SHP77 (cell line): ENCODE measurements at places on chromosomes 3 and 15.

DNA sequence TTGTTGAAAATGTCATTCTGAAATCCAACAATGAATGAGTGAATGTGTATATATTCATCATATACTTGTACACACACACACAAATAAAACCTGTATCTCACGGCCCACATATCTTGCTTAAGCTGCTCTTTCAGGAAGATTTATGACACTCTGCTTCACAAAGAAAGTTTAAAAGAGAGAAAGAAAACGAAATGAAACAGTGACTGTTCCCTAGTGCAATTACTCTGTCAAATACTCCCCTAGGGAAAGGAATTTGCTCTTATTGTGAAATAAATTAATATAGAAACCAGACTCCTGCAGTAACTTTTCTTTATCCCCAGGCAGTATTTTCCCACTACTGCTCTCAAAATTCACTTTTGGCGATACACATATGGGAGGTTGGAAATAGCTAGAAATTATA, 329.1 kb downstream of the VPS13C start:
- no peak for DNase-seq

- no peak for DNase-seq
These were observed 550.5 kb upstream of the AGTR1 start for GRCh38 chr3:148146947-148147826.

DNA sequence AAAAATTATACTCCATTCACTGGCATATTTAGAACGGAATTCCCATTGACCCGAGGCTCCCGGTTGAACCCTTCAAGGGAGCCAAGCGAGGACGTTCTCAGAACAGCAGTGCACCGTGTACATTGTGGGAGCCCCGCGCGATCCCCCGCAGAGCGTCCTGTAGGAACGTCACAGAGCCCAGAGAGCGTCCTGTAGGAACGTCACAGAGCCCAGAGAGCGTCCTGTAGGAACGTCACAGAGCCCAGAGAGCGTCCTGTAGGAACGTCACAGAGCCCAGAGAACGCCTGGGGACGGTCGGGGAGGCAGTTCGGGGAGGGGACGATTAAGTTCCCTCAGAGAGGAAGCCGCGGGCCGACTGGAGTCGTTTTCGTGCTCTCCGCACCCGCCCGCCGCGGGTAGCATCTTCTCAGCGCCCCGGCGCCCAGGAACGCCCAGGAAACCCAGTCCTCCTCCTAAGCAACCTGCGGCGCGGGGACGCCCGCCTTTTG, 506 bp upstream of the ATP1B3 start:
- DNase-seq: peak; percentile 38

DNA sequence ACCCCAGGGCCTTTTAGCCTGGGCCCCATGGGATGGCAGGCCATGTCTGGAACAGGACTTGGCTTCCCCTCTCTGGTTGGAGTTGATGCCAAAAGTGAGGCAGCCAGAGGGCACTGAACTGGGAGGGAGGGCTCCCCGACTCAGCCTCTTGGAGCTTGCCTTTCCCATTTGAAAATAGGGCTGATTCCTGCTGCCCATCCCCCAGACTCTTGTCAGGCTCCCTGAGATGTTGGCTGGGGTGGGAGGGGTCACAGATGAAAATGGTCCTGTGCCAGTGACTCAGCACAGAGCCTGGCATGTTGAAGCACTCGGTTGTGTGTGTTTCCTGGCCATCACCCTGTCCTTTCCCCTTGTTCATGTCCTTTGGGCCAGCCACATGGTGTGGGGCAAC, 6.6 kb downstream of the PPCDC start:
- DNase-seq: no peak

DNA sequence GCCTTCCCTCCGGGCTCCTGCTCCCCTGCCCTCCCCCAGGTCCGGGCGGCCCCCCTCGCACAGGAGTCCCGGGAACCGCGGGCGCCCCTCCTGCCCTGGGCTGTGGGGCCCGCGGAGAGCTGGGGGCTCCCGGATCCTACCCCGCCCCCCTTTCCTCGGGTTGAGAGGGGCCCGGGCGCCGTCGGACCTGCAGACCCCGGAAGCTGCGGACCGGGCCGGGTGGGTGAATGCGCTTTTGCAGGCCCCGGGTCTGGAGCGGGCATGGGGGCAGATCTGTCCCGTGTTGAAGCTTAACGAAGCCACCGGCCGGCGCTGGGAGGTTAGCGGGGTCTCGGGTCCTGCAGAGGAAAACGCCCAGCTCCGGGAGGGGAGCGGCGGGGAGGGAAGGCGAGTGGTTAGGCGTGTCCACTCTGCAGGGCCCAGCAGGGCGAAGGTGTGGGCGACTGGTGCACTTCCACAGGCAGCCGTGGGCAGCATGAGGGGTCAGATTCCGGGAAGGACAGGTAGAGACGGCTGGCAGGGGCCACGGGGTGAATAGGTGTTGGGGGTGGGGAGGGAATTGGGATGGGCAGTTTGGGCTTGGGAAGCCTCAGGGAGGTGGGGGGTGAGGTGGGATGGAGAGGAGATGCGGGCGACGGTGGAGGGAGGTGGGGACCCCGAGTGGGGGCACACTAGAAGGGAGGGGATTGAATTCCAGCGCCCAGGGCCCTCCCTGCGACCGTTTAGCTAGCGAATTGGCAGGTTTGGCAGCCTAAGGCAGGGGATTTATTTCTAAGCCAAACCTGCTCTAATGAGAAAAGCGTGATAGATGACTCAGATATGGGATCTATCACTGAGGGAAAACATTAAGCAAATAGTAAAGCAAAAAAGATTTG, 635 bp downstream of the CD276 start:
- no peak for DNase-seq

DNA sequence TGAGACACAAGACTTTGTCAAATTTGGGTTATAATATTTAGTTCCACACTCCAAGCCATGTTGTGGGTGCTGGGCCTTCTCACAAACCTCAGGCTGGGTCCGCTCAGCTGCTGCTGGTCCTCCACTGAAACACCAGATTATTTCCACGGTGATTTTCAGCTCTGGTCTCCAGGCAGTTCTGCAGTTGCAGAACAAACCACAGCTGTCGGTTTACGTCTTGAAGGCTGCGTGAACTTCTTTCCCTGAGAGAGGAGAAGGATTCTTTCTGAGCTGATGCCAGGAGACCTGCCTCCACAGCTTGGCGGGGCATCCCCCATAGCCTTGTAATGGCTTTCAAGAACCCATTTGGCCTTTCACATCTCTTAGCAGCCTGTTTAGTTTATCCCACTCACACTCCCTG, 16.2 kb downstream of the GALNT15 start:
- DNase-seq: no peak

GRCh38 chr3:183341545-183342288, 86.7 kb downstream of the MCF2L2 start:
- DNase-seq: no peak

- DNase-seq: peak; percentile 78
These were observed 110.5 kb upstream of the GAP43 start for GRCh38 chr3:115512565-115513415.

DNA sequence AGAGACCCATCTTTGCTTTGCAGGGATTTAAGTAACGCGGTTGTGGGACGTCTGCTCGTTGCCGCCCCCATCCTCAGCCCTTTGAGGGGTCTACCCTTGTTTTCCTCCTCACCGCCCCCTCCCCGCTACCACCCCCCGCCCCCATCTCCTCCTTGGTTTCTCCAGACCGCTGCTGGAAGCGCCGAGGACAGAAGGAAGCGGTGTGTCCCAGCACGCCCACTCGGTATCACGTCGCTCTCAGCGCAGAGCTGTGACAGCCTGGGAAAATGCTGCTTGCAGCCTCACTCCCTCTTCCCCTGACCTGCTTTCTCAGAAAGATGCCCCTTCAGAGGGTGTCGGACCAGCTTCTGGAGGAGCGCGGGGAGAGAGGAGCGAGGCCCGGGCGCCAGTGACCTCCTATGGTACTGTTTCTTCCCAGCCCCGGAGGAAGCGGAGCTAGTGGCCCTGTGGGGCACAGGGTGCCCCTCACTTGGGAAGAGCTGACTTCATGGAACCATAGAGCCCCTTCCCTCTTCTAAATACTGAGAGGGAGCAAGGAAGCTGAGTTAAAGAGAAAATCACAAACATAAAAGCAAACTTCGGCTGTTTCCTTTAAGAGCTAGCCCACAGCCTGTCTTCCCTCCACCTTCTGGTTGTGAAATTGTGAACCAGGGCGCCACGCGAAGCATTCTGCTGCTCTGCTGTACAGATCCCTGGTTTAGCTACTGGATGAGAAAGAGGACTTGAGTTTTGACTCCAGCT, 698 bp downstream of the IL1RAP start:
- no peak for DNase-seq

- no peak for DNase-seq
These were observed 120.2 kb downstream of the NR1I2 start for GRCh38 chr3:119902061-119902460.

- DNase-seq: peak; percentile 17
These were observed 2.2 kb upstream of the ITIH1 start for GRCh38 chr3:52774901-52775864.

- DNase-seq: no peak
These were observed 207.1 kb downstream of the TP63 start for GRCh38 chr3:189838291-189838690.
